T-helper 9 cell (primary cell): ENCODE measurements at places on chromosomes 3 and 15.

GRCh38 chr3:28053759-28054158, 187.7 kb upstream of the CMC1 start:
- no peak for DNase-seq

DNA sequence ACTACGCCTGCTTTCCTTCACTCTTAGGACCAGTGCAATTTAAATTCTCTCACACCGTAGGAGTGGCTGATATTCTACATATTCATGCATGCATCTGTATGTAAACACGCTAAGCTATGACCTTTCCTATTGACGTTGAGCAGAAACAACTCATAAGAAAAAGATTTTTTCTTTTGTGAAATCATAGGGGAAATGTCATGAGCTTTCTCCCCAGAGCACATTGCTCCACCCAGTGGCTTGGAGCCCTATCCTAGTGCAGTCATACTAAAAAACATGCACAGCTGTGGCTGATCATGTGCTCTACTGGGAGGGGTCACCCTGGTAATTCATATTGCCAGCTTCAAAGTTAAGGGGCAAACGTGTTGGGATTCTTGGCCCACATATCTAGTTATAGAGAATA, 1.8 kb upstream of the MESD start:
- DNase-seq: no peak

DNA sequence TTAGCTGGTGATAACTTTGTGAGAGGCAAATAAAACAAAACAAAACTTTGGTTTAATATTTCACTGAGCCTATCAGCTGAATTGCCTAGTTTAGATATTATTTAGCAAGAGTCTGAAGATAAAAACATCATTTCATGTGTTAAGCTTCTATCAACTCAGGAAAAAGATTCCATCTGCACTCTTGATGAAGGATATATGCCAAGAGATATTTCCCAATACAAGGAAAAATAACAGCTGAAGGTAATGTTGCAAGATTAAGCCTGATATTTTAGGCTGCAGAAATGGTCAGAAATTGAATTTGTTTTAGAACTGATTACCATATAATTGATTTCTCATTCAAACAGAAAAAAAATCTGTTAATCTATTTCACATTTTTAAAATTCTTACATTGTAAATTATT, 77.2 kb upstream of the SLITRK3 start:
- no peak for DNase-seq

GRCh38 chr3:65436580-65436979, 602.1 kb downstream of the MAGI1 start:
- DNase-seq: no peak

GRCh38 chr3:192169332-192169915, 557.9 kb downstream of the FGF12 start:
- DNase-seq: no peak

DNA sequence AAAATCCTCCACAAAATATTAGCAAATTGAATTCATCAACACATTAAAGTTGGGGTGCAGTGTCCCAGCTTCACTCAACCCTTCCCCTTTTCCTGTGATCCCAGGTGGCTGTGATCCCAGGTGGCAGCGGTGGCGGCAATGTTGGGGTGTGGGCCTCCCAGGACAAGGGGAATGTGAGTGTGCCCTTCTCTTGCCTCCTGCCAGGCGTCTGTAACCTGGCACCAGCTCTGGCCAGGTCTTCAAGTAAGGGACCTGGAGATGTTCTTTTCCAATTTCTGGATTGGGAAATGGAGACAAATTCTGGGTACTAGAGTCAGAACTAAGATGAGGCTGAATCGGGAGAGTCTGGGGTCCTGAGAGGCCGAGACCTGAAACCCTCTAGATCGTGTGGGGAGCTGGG, 20.1 kb downstream of the GOLGA6A start:
- no peak for DNase-seq

DNA sequence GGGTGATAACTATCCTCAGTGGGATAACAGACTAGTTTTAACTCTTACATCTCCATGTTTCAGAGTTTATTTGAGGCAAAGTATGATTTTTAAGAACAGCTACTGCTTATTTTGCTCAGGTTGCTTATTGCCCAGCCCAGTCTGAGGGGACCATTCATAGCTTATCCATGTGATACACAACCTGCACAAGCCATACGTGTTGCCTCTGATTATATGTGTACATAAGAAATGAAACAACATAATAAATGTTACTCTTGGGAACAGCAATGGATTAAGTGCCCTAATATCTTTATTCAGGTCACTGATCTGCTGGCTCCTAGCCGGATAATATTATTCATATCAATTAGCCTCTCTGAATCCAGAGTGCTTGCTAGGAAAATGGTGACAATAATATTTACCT, 236.2 kb downstream of the CGGBP1 start:
- DNase-seq: no peak

GRCh38 chr15:33150971-33151370, 43.5 kb downstream of the FMN1 start:
- DNase-seq: no peak

DNA sequence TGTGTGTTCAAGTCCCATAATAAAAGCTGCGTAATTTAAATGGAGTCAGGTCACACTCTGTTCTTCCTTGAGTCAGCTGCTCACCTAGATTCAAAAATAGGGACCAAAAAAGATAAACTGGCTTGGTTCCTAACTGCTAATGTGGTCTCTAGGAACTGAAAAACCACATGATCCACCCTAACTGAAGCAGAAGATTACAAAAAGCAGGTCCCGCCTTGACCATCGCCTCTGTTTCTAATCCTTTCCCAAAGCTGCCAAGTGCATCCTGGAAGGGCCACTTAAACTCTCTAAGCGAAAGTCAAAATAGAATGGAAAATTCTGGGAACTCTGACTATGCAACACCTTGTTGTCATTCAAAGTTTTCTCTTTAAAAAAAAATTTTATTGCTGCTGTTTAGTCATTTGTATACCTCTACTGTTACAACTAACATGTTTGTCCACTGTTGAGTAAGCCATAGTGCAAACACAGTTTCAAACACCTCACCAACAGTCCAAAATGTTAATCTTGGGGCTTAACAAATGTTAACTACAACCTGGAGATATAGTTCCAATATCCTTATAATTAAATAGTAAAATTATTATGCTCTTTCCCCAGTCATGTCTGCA, 88.9 kb upstream of the THBS1 start:
- DNase-seq: no peak

- DNase-seq: no peak
These were observed 48.8 kb upstream of the PIK3R4 start for GRCh38 chr3:130795396-130795795.

- no peak for DNase-seq
These were observed 63.8 kb downstream of the AKAP13 start for GRCh38 chr15:85444122-85444745.

- DNase-seq: no peak
These were observed 40.0 kb downstream of the FMN1 start for GRCh38 chr15:33154351-33155166.

DNA sequence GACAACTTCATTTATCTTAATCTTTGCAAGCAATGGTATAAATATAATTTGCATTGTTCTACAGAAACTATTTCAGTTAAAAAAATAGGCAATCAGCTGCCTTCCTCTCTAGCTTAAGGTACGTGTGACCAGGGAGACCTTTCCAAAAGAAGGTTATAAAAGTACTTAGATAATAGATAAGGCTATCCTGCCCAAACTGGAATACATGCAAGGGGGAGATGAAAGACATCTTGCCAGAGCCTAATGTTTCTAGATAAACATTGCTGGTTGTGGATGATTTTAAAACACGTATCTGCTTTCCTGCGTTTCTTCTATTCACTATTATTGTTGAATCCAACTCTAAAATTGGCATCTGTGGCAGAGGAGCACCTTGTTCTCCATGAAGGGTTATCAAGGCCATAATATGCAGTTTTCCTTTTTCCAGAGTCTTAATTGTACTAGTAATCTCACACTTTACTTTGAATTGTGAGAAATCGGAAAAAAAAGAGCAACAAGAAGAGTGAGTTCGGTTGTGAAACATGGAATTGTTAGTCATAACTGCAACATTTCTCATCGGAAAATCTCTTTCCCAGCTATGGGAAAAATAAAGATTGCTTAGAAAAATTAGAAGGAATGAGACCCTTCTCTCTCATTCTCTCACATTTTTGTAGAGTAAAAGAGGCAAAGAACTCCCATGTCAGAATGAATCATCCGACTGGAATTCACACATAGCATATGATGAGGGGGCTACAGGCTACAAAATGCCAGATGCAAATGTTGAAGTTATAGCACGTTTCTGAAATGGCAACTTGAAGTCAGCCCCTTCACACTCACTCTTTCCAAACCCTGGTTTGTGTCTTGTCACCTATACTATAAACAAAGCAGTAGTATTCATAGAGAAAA, 936.1 kb upstream of the NR2F2 start:
- DNase-seq: no peak

GRCh38 chr3:144415492-144415891, 443.9 kb downstream of the DIPK2A start:
- no peak for DNase-seq

- DNase-seq: no peak
These were observed 207.9 kb upstream of the GADL1 start for GRCh38 chr3:31102196-31102879.

DNA sequence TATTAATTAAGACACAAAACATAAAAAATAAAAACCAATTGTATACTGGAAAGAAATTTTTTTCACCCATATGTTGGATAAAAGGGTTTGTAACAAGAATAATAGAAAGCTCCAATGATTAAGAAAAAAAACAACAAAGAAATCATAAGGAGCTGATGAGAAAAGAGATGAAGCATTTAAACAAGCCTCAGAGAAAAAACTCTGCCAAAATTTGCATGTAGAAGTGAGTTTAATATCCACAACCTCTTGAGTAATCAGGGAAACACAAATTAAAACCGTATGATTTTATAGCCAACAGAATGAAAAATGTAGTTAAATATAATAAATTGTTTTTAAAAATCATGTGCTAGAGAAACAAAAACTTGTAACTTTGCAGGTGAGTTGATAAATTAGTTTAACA, 192.9 kb downstream of the BCHE start:
- DNase-seq: no peak

DNA sequence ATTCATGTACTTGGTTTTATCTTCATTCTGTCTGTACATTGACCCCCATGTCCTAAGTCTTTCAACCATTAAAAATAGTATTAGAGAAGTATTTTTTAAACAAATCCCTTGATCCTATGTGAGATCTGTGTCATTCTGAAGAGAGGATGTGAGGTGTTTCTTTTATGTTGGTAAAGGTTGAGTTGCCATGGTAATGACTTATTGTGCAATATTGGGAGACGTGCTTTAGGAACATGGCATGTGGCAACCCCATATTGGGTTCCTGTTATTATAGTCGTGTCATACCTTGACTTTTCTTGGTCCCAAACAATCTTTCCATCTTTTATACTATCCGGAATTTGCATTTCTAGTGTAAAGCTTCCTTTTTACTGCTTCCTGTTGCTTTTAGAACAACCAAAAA, 203.1 kb downstream of the KCNAB1 start:
- DNase-seq: no peak

DNA sequence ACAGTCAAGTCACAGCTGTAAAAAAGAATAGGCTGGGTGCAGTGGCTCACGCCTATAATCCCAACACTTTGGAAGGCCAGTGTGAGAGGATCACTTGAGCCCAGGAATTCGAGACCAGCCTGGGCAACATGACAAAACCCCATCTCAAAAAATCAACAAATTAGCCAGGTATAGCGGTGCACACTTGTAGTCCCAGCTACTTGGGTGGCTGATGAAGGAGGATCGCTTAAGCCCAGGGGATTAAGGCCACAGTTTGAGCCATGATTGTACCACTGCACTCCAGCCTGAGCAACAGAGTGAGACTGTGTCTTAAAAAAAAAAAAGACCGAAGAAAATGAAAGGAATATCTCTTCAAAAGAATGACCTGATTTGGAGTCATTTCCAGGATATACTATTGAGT, 6.6 kb downstream of the HERC1 start:
- no peak for DNase-seq

DNA sequence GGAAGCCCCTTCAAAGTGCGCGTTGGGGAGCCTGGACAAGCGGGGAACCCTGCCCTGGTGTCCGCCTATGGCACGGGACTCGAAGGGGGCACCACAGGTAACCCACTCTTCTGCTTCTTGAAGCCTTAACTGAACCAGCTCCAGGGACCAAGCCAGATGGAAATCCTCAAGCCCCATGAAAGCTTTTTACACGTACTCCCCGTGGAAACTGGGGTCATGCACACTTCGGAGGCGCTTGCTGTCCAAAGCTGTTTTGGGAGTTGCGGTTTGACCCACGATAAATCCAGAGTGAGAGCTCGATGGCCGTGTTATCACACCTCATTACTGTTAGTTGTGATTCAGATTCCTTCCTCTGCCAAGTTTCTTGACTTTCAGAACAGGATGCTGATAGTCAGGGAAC, 47.5 kb downstream of the DNASE1L3 start:
- DNase-seq: no peak

DNA sequence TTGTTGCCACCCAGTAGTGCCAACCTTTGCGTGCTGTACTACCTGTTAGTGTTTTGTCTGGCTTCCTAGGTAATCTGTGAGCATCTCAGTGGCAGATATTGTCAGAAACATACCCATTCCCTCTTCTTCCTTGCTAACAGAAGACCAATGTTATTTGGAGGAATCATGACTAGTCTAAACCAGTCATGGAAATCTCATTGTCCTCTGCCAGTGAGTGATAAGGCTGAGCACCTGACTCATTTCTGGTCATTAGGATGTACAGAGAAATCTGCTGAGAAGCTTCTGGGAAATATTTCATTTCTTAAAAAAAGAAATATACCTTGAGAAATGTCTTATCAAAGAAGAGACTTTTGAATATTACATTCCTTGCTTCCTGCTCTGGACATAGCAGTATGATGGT, 70.1 kb upstream of the CDV3 start:
- no peak for DNase-seq
